NCI-H1417 treated with DMSO at 0.1 percent for 48 hours (cell line): ENCODE measurements at places on chromosomes 5 and 9.

GRCh38 chr5:72472666-72473422 lies 34.4 kb downstream of the ZNF366 start:
- no peak for DNase-seq

DNA sequence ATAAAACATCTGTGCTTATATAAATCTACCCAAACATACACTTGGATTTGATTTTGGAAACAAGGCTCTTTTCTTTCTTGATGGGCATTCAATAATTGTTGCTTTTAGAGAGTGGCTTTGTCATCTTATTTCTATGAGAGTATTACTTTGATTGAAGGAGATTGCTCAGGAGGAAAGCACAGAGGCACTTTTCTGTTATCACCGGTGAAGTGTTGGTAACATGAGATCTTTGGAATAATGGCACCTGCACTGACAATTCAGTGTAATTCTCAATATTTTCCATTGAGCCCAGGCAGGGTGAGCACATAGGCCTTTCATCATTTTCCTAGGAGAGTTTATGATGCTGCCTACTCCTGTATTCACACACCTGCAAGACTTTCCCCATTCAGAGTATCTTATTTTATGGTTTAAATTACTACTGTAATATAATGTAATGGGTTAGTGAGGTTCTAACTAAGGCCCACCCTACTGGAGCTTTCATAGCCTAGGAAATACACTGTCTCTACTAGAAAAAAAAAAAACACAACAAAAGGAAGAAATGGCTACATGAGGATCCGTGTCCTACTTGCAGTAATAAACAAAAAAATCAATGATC lies 244.3 kb downstream of the DENND1A start:
- peak; percentile 23 for DNase-seq

- DNase-seq: no peak
These were observed 21.2 kb upstream of the PCSK5 start for GRCh38 chr9:75869236-75869635.

GRCh38 chr9:133204993-133205336 lies 4.1 kb downstream of the OBP2B start:
- no peak for DNase-seq

- no peak for DNase-seq
These were observed 2.5 kb upstream of the HSPB3 start for GRCh38 chr5:54453046-54453445.

DNA sequence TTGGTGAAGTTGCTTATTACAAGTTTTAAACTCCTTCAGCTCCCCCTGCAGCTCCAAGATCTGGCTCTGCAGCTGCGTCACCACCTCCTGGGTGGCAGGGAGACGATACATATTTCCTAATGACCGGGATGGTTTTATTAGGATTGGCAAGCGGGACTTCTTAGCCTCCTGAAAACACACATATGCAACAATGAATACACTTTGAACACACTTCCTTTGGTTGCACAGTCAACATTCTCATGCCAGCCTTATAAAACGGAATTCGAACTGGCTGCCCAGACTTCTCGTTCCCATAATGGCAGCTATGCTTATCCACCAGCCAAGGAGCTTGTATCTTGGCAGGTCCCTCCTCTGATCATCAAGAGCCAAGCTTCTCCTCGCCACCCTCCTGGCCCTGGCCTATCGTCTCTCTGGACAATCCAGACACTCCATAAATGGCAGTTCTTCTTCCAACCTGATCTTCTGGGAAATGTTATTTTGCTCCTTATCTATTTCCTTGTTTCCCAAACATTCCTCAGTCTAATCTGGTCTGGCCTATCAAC lies 131.9 kb downstream of the CDK5RAP2 start:
- no peak for DNase-seq

DNA sequence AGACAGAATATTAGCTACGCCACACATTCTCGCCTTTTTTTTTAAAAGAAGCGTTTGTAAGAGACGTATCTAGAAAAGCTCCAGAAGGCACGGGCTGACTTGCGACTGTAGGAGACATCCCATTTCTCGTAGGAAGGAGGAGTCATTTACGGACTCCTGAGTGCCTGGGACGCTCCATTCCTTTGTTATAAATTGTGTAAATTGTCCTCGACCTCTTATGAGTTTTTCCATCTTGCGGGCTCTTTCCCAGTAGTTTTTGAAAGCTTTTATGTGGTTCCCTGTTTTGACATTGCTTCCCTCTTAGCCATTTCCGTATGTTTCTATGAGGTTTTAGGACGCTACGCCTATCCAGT lies 1.0 kb downstream of the RABL6 start:
- no peak for DNase-seq

- DNase-seq: no peak
These were observed 267.9 kb upstream of the SEMA6A start for GRCh38 chr5:116842514-116842961.

- no peak for DNase-seq
These were observed 262.4 kb downstream of the GRIA1 start for GRCh38 chr5:153752890-153753289.

DNA sequence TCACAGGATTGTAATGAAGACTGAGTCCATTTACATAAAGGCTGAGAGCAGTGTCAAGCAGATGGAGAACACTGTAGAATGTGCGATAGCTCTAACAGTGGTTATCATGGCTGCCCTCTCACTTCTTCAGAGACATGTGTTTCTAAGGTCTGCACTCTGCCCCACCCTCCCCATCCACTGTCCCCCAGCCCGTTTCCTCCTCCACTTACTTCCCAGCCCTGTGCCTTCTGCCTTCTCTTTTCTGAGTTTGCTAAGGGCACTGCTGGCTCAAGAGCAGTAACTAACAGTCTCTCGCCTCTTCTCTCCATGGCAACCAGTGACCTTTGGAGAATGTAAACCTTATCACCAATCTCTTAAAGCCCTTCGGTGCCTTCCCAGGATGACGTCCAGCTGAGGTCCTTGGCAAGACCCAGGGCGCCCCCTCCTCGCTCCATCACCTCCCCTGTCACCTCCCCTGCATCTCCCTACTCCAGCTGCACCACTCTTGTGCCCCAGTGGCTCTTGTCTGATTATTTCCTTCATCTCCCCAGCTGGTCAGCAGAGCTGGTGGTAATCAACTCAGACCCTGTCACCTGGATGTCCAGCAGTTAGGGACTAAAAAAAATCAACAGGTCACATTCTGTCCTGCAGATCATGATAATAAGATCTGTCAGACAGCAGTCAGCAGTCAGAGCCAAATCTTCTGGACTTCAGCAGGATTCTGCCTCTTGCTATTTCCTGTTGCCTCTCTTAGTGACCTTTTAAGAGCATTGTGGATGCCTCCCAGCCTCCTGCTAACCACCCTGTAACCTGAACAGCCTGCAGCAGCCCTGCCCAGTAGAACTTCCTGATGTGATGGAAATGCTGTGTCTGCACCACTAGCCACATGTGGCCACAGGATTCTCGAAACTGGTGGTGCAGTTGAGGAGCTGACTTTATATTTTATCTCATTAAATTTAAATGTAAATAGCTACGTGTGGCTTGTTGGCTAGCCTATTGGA lies 9.0 kb downstream of the FXN start:
- DNase-seq: no peak

- DNase-seq: no peak
These were observed 12.0 kb downstream of the PDGFRB start for GRCh38 chr5:150143350-150144245.

- DNase-seq: no peak
These were observed 189.5 kb downstream of the ERCC6L2 start for GRCh38 chr9:96064826-96065481.

GRCh38 chr9:92432350-92432749 lies 8.1 kb upstream of the OMD start:
- no peak for DNase-seq

GRCh38 chr9:114050226-114050568 lies 27.9 kb downstream of the AMBP start:
- no peak for DNase-seq

DNA sequence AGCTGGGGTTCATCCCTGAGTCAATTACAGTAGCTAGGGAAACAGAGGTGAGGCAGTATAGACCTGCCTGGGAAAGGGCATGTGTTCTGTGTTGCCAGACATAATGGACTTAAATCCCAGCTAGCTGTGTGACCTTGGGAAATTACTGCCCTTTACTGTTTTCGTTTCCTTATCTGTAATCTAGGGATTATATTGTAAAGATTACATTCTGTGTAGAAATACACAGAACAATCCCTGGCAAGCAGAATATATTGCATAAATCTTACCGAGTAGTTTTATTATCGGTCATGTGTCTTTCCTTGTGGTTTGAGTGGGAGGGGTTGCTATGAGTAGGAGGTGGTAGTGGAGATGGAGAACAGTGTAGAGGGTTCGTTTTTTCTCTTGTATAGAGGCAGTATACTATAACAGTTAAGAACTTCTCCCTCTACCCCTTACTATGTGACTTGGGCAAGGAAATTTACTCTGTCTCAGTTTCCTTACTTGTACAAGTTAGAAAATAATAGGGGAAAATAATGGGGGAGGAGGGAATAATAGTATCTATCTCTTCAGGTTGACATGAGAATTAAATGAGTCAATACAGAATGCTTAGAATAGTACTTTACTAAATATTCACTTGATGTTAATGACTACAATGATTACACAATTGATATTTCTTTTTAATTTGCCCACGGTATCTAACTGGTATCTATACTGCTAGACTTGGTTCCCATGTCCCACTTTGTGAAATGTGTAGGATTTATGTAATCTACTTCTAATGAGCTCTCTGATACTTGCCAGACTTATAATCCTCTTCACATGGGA lies 7.1 kb upstream of the DMXL1 start:
- DNase-seq: no peak

DNA sequence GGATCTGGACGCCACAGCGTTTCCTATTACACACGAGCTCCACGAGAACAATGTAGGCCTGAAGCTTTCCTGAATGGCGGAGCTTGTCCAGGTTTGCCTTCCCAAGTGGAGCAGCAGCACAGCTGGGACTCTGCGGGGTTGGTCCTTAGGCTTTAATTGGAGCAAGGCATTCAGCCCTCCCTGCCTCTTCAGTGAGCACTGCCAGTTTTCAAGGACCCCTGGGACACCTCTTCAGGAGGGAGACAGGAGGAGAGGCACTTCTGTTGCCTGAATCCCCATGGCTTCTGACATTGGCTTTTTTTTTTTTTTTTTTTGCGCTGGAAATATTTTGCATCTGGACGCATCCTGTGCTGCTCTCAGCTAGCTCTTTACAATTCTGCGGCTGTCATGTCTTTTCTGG lies 179.4 kb downstream of the SEMA6A start:
- no peak for DNase-seq

GRCh38 chr5:167281925-167282324 lies 1009.5 kb upstream of the WWC1 start:
- DNase-seq: no peak

DNA sequence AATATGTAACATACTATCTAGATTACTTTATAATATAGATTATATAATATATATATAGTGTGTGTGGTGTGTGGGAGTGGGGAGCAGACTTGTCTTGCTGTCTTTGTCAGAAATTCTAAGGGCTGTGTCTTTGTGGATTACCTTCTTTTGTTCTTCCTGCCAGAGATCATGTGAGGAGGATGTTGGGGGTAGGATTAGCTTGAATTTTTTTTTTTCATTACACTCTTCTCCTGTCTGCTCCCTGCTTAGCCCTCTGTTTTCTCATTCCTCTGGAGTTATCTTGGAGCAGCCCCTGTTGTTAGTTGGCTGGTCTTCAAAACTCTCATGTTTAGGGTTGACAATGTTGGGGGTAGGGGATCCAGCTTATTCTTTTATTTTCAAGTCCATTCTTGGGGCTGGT lies 21.0 kb upstream of the C9orf40 start:
- DNase-seq: no peak

DNA sequence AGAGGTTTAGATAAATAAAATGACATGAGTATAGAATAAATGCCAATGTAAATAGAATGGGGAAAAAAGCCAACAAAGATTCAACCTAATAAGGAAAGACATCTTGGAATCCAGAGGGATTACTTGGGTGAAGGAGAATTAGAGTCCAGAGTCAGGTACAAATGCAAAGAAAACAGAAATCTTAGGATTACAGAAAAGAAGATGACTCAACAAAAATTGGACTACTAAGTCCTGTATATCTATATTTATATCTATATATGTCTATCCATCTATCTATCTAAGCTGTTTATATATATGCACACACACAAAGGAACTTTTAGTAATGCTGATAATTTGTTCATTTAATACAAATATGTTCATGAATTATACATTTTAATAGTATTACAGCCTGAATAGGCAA lies 27.6 kb downstream of the FAM174A start:
- DNase-seq: no peak

GRCh38 chr9:37281541-37281940 lies 141.0 kb upstream of the GRHPR start:
- DNase-seq: no peak

DNA sequence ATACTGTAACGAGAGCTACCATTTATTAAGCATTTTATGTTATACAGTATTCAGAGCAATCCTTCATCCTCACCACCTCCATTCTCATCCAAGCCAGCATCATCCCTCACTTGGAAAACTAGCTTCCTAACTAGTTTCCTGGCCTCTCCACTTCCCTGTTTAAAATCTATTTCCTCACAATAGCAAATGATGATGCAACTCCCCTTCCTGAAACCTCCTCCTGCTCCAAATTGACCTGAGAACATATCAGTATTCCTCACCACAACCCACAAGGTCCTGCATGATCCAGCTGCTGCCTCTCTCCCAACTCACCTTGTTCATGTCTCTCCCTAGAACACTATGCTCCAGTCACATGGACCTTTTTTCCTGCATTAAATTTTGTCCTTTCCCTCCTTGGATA lies 4.3 kb upstream of the SLC36A2 start:
- no peak for DNase-seq

DNA sequence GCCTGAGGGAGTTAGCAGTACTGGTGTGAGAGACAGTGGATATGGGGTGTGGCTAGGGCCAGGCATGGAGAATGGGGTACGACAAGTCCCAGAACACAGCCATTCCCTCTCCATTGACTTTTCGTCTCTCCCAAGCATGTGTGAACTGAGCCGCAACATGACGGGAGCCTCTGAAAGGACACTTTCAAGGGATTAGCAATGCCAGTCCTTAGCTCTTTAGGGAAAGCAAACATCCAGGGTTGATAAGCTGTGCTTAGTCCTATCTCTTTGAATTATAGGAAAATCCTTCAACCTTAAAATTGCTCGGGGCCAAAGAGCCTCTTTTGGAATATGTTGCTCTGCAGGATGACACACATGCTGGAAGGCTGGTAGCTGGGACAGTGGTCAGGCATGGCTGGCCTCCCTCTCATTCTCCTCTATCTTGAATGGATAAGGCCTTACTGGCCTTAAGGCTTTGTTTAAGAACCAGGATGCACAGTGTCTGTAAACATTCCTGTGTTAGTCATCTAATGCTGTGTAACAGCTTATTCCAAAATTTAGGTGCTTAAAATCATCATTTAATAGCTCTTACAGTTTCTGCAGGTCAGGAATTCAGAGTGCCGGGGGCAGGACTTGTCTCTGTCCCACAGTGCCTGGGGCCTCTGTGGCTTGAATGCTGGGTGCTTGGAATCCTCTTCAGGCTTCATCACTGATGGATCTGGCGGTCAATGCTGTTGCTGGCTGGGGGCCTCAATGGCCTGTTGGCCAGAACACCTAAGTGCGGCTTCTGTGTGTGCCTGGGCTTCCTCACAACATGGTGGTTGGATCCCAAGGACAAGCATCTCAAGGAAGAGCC lies 95.3 kb downstream of the PTTG1 start:
- DNase-seq: no peak

DNA sequence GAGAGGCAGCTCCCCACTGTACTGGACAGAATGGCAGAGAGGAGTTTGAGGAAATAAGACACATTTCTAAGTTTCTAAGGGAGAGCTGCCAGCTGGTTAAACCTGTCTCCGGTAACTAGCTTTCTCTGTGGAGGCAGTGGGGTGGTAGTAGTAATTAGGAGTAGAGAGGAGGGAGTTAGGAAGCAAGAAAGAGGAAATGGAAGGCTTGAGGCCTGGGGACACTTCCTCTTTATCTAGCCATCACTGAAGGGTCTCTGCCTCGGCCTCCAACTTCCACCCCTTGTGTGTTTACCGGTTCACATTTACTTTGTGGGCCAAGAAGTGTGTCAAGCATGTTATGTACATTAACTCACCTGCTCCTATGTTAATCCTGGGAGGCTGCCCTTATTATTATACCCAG lies 462.2 kb upstream of the DMAC1 start:
- no peak for DNase-seq
